ENCODE measurements at places on chromosomes 1 and 21.

DNA sequence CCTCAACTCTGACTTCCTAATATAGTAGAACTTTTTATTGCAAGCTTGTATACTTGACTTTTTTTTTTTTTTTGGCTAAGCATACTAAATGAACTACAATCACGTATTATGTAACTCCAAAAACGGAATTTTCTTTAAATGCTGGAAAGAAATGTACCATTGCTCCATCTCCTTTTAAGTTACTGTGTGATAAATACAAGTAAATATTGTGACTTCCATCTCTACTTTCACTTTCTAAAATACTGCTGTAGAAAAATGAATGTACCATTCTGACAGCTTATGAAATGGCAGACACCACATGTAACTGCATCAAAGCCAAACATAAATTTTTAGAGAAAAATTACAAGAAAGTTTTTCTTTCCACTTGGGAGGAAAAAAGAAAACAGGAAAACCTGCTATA lies 54.7 kb downstream of the ASH1L start:
- DNase-seq = no peak

DNA sequence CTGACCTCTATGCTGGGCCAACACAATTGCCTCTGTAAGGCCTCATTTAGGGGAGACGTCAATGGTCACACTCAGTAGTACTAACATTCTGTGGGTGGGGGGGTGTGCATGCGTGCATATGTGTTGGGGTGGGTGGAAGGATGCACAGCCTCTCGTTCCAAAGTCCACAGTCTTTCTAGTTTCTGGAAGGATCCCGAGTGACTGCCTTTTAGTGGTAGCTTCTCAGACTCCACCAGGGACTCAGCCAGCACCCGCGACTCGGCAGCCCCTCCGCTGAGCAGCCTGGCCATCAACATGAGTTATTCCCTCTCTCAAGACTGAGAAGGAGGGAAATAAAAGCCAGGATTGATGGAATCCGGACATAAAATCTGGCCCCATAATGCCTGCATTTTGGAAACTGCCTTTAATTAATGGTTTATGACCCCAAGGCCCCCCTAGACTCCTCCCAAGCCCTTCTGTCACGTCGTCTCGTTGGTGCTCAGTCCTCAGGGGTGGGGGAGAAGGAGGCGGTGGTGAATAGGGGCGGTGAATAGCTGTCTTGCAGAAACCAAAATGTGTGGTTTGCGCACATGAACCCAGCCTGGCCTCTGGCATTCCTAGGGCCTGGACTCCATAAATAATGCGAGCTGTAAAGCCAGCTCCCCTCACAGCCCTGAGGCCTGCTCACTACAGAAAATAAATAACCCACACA lies 65.1 kb upstream of the TMEM51 start:
- no peak for DNase-seq

DNA sequence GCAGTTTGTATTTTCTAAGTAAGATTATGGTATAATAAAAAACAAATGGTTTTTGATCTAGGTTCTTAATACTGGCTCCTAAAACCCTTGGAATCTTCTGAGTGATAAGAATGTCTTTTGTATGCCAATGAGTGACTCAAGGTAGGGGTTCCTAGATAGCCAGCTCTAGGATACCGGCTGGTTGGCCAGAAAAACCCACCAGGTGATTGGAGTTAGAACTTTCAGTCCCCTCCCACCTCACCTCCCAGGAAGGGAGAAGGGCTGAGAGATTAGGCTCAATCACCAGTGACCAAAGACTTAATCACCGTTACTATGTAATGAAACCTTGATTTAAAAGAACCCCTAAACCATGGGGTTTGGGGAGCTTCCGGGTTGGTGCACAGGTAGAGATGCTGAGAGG lies 8.7 kb upstream of the BRDT start:
- DNase-seq = no peak

DNA sequence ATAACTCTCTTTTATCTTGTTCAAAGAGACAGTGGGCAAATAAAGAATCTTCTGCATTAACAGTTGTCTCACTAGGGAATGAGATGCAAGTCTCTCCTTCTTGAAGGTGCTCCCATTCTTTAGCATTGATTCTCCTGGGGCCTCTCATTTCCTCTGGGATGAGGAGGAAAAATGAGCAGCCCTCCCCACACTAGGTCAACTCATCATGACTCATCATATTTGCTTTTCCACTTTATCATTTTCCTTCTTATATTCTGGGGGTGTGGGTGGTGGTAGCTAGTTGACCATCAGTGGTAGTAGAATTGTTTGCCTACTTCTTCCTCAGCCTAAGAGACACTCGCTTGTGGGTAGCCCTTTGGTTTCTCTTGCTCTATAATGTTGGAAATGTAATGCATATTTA lies 182.0 kb upstream of the C1orf87 start:
- DNase-seq = no peak

DNA sequence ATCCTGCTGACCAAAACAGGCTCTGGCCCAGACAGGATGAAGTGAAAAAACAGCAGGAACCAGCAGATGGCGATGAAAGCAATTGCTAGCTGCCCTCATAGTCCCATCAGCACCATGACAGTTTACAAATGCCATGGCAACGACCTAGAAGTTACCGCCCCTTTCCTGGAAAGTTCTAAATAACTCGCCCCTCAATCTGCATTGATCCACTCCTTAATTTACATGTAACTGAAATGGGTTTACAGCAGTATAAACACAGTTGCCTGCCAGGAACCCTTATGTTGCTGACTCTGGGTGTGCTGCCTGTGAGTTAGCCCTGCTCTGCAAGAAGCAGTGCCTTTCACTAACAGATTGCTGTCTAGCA lies 65.5 kb upstream of the CR1L start:
- DNase-seq = peak; percentile 70
